ENCODE measurements at places on chromosomes 6 and 20.
A peak's percentile ranks its signal among the peaks of the same experiment; 100 is the strongest.

DNA sequence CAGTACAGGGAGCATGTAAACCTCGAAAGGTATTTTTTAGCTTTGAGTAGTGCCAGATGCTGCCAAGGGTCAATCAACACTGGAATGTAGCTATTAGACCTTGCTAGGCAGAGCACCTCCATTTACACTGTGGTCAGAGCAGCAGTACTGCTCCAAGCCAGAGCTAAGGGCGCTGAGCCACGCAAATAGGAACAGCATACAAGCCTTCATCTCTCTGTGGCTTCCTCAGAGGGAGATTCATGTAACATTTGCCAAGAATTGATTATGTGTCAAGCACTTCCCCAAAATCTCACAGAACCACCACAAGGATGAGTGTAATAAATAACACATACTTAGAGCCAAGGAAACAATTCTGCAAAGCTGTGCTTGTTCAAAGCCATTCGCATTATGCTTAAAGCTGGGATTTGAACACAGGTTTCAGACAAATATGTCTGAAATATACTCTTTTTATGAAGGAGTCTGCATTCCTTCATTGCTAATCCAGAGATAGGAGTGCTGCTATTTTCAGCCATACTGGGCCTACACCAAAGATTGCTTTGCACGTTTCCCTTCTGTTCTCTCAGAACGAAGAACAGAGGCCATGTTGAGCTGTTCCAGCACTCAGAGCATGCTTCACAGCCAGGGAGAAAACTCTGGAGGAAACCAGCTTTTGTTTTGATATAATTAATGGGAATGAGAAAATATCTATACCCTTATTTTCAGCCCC lies 97.7 kb downstream of the SLC16A10 start:
- no peak for DNase-seq

GRCh38 chr6:39137245-39137644 lies 22.3 kb upstream of the SAYSD1 start:
- no peak for DNase-seq

DNA sequence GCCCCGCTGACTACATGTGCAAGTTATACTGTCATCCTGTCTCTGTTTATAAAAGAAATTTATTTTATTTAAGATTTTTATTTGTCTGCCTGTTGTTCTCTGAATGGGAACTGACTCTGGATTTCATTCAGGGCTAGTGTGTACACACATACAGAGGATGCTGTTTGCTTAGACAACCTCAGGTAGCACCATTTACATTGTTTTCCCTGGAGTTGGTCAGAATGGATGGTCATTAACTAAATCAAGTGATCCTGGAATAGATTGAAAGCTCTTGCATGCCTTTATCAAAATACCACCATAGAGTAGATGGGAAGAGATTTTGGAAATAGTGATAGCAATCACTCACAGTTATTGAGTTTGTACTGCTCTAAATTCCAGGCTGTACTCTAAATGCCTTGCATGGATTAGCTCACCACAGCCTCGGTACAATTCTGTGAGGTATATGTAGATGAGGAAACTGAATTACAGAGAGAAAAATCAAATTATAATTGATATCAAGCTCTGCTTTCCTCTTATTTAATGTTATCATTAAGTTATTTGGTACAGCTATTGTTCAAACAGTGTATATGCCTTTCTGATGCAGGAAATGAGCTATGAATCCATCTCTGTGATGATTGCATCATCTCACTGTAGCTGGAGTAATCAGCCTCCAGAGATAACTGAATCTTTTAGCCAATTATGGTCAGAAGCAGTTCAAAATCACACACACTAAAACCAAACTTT lies 51.9 kb downstream of the RNF217 start:
- no peak for DNase-seq

DNA sequence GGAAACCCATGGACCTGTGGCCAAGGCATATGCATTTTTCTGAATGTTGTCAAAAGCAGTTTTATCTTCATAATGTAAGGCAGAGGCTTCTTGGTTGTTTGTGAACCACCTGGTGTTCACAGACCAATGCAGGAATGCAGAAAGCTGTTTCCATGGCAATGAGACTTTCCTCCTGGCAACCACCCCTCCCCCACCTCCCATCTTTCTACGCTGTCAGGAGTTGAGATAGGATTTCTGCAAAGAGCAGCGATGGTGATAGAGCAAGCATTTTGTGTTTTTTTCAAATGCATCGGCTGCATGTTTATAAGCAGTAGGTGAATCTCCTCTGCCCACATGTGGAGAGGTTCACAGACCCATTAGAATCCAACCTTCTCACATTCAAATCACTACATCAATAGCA lies 114.1 kb upstream of the SMLR1 start:
- no peak for DNase-seq

GRCh38 chr6:169075915-169076654 lies 177.6 kb downstream of the THBS2 start:
- no peak for DNase-seq

DNA sequence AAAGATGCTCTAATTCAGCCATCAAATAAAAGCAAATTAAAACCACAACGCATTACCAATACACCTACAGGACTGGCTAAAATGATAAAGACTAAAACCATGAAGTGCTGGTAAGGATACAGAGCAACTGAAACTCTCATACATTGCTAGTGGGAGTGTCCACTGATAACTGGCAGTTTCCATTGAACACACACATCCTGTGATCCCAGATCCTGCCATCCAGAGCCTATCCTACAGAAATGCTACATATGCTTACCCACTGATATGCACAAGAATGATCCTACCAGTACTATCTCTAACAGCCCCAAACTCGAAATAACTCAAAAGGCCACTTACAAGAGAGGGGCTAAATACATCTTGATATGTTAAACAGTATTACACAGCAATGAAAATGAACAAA lies 81.0 kb downstream of the FYN start:
- DNase-seq, result no peak

DNA sequence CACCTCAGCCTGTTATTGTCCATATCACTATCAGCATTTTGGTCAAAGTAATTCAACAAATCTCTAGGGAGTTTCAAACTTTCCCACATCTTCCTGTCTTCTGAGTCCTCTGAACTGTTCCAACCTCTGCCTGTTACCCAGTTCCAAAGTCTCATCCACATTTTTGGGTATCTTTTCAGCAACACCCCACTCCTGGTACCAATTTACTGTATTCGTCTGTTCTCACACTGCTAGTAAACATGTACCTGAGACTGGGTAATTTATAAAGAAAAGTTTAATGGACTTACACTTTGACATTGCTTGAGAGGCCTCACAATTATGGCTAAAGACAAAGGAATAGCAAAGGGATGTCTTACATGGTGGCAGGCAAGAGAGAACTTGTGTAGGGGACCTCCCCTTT lies 224.2 kb downstream of the ADGRB3 start:
- DNase-seq, result no peak

DNA sequence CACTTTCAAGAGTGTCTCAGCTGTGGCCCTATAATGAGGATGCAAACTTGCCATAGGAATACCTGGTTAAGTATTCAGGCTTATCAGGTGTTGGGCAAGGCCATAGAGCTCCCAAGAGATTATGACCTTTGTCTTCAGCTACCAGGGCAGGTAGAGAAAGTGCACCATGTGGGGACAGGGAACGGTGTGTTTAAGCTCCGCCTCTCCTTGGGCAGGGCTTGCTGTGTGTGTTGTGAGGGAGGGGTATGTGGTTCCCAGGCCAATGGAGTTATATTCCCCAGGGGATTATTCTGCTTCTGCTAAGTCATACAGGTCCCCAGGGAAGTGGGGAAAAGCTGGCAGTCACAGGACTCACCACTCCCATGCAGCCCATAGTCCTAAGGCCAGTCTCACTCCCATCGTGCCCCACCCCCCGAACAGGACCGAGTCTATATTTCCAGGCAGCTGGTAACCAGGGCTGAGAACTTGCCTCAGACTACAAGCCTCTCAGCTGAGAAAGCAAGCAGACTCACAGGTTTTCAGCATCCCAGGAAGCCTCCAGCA lies 660.2 kb downstream of the HTR1B start:
- DNase-seq, result no peak

GRCh38 chr6:53447865-53448264 lies 97.0 kb downstream of the GCLC start:
- no peak for DNase-seq

GRCh38 chr6:75852721-75853120 lies 103.7 kb downstream of the MYO6 start:
- no peak for DNase-seq

- no peak for DNase-seq
These were observed 153.3 kb upstream of the SNX9 start for GRCh38 chr6:157669747-157670216.

DNA sequence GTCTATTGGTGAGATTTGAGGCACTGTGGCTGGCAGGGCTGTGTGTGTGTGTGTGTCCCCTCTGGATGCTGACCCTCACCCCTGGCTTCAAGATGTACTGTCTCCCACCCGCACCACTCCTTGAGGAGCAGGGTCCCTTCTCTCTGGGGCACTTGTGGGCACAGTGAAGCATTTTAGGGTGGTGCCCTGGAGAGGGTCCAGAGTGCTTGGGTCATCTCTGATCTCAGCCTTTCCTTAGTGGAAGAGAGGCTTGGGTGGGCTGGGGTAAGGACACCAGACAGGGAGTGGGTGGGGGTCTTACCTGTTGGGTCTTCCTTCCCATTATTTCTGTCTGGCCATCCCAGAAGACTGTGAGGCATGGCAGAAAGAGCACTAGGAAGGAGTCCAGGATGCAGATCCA lies 66.1 kb downstream of the EFCAB8 start:
- no peak for DNase-seq

- DNase-seq, result no peak
These were observed 79.6 kb upstream of the SIRPA start for GRCh38 chr20:1815502-1816085.

DNA sequence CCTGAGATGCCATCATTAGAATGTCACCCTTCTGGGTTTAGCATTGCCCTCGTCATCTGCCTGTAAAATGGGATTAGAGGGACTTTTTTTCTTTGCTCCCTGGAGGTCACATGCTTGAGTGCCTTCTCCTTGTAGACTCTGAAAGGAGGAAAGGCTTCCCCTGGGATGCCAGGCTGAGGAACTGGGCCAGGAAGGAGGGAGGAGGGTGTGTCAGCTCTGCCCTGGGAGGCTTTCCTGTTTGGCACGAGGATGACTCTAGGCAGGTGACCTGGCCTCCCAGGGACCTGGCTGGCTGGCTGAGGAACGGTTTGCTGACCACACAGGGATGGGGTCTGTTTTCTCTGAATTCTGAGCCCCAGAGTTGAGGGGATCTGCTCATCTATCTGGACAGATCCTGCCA lies 137.9 kb upstream of the RNF24 start:
- no peak for DNase-seq

GRCh38 chr6:45002390-45003105 lies 325.6 kb upstream of the RUNX2 start:
- no peak for DNase-seq

- no peak for DNase-seq
These were observed 8.1 kb upstream of the AKIRIN2 start for GRCh38 chr6:87710090-87710489.

- no peak for DNase-seq
These were observed 170.4 kb upstream of the THEMIS start for GRCh38 chr6:128071212-128071611.

GRCh38 chr6:26286168-26286877 lies 78.7 kb upstream of the BTN3A2 start:
- DNase-seq, result peak; percentile 47

DNA sequence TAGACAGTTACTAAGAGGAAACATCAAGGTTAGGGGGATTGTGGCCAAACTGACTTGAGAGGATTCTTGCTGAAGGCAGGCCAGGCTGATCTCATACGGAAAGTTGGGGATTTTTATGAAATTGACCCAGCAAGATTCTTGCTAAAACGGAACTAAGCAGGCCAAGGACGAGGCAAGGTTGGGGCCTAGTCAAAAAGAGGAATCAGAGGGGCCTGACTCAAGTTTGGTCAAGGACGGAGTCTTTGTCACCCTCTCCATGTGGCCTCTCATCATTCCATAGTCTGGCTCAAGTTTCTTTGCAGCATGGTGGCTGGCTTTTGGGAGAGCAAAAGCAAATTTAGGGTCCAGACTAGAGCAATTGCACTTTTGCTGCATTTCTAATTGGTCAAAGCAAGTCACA lies 7.9 kb upstream of the HECA start:
- DNase-seq, result no peak

- no peak for DNase-seq
These were observed 68.9 kb downstream of the GINS1 start for GRCh38 chr20:25476106-25477013.

DNA sequence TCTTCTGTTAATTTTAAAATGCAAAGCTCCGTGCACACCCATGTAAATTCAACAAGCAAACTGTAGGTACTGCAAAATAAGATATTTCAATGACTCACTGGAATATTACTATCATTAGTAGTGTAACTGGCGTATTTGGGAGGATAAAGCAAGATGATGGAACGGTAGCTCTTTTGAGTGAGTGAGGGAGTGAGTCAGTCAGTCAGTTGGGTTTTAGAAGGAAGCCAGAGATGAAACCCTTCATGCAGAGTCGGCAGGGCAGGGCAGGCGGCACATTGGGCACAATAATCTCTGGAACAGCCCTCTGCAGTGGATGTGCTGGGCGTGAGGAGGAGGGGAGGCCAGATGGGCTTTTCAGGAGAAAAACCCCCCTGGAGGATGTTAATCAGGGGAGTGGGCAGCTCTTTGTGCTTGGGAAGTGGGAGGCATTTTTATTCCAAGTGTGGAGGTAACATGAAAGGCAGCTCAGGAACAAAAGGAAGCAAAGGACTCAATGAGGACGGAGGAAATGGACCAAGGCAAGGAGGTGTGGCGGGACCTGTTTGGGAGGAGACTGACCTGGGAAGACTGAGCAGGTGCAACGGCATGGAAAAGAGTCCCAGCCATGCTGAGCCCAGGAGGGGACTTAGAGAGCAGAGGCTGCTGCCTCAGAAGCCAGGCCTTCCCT lies 171.2 kb downstream of the ZDHHC14 start:
- DNase-seq, result no peak

DNA sequence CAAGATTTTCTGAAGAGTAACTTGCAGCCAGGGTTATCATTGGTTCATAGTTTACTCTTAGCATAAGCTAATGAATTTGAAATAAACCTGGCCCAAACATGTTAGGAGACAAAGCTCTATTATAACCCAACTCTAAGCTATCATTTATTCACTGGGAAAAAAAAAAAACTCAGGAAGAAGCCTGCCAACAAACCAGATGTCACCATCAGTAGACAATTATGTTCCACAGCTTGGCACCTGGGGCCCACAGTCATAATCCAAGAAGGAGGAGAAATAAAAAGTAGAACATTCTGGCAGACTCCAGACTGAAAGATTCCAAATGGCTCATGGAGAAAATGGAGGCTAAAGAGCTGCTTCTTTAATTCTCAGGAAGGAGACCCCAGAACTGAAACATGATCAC lies 100.0 kb upstream of the CNR1 start:
- DNase-seq, result no peak

DNA sequence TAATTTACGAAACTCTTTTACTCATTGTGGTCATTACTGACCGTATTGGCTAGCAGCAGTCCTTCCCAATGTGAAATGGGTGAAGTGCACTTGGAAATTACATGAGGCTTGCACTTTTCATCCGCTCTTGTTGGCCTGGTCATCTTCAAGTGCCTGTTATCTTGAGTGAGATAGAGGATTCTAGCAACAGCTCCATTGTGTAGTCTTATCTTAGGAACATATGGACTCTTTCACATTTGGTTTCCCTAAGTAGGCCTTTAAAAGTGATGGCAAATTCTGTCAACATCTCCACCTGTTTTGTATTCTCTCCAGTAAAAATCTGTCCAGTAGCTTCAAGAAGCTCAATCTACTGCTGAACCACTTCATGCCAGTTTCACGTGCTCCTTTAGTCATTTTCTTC lies 114.8 kb upstream of the MARCKS start:
- DNase-seq, result no peak

- no peak for DNase-seq
These were observed 58.0 kb downstream of the ZNF292 start for GRCh38 chr6:87213364-87213763.
